ENCODE measurements at places on chromosomes 3 and 15. TPM values are rescaled to one million over a fixed set of nuclear protein-coding genes. Genes with fewer than 3 reads are reported as not detected.

DNA sequence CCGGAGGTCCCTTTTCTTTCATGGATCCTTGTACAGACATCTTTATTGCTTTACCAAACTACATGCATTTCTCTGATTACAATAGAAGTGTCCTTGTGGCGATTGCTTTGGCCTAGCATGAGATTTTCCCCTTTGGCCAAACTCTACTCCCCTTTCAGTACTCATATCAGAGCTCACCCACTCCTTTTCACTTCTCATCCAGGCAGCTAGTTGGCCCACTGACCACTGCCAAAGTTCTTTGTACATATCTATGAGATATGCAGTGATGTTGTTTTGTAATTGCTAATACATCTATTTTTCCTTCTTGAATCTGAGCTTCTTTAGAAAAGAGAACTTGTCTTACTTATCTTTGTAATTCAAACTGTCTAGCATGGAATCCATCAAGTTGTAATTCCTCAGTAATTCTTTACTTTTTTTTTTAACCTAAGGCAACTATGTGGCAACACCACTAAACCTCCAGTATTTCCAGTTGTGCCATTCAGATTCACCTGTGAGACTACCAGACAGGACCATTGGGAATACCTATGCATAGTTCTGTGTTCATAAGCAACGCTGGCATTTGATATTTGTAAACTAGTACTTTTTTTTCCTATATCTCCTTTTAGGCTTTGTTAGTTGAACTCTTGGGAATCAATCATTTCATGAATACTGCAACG lies 39.2 kb downstream of the AADACL2 start:
- H3K4me3 ChIP-seq: no peak overlapping the region
- no peaks in the 10 kb centered on the region for H3K36me3 ChIP-seq
- H3K27ac ChIP-seq: peak overlapping the region; percentile 23
- H3K4me1 ChIP-seq: peaks cover 13% of the 10 kb centered on the region
- no peak for DNase-seq

- H3K27me3 ChIP-seq: no peaks in the 10 kb centered on the region
- no peak for DNase-seq
- no peaks in the 10 kb centered on the region for H3K36me3 ChIP-seq
- H3K27ac ChIP-seq: no peak overlapping the region
- H3K4me1 ChIP-seq: no peaks in the 10 kb centered on the region
- H3K4me3 ChIP-seq: no peak overlapping the region
Measured at GRCh38 chr3:2599471-2599870, 500.8 kb downstream of the CNTN4 start.

GRCh38 chr15:67569668-67570067 lies 27.2 kb downstream of the MAP2K5 start:
- H3K27me3 ChIP-seq: no peaks in the 10 kb centered on the region
- no peaks in the 10 kb centered on the region for H3K36me3 ChIP-seq
- H3K27ac ChIP-seq: no peak overlapping the region
- no peak for DNase-seq
- H3K4me1 ChIP-seq: no peaks in the 10 kb centered on the region

CX3CR1 gene
- total RNA-seq: 0.68 TPM

DNA sequence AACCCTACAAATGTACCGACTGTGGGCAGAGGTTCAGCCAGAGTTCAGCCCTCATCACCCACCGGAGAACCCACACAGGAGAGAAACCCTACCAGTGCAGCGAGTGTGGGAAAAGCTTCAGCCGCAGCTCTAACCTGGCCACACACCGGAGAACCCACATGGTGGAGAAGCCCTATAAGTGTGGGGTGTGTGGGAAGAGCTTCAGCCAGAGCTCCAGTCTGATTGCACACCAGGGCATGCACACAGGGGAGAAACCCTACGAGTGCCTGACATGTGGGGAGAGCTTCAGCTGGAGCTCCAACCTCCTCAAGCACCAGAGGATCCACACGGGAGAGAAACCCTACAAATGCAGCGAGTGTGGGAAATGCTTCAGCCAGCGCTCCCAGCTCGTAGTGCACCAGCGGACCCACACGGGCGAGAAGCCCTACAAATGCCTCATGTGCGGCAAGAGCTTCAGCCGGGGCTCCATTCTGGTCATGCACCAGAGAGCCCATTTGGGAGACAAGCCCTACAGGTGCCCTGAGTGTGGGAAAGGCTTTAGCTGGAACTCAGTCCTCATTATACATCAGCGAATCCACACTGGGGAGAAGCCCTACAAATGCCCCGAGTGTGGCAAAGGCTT lies 20.7 kb downstream of the ZSCAN2 start:
- H3K27ac ChIP-seq: no peak overlapping the region
- H3K4me3 ChIP-seq: no peak overlapping the region
- H3K27me3 ChIP-seq: no peaks in the 10 kb centered on the region
- no peaks in the 10 kb centered on the region for H3K4me1 ChIP-seq
- no peak for DNase-seq

NPAP1 gene
- 0.41 TPM for total RNA-seq

- no peaks in the 10 kb centered on the region for H3K27me3 ChIP-seq
- no peak overlapping the region for H3K27ac ChIP-seq
- H3K4me1 ChIP-seq: no peaks in the 10 kb centered on the region
- no peak for DNase-seq
Measured at GRCh38 chr15:62125773-62126172, 39.3 kb downstream of the C2CD4B start.

GRCh38 chr3:108241146-108241545 lies 18.9 kb upstream of the IFT57 start:
- H3K27me3 ChIP-seq: no peaks in the 10 kb centered on the region
- DNase-seq: no peak
- H3K4me3 ChIP-seq: no peak overlapping the region
- H3K36me3 ChIP-seq: no peaks in the 10 kb centered on the region

- H3K4me3 ChIP-seq: no peak overlapping the region
- no peak for DNase-seq
- H3K27ac ChIP-seq: no peak overlapping the region
- H3K4me1 ChIP-seq: no peaks in the 10 kb centered on the region
- no peaks in the 10 kb centered on the region for H3K36me3 ChIP-seq
Measured at GRCh38 chr3:45272032-45272810, 46.1 kb upstream of the TMEM158 start.

- H3K4me3 ChIP-seq: no peak overlapping the region
- no peaks in the 10 kb centered on the region for H3K4me1 ChIP-seq
- H3K27me3 ChIP-seq: no peaks in the 10 kb centered on the region
- H3K27ac ChIP-seq: no peak overlapping the region
- DNase-seq: no peak
Measured at GRCh38 chr3:78871048-78871447, 896.8 kb downstream of the ROBO1 start.

DNA sequence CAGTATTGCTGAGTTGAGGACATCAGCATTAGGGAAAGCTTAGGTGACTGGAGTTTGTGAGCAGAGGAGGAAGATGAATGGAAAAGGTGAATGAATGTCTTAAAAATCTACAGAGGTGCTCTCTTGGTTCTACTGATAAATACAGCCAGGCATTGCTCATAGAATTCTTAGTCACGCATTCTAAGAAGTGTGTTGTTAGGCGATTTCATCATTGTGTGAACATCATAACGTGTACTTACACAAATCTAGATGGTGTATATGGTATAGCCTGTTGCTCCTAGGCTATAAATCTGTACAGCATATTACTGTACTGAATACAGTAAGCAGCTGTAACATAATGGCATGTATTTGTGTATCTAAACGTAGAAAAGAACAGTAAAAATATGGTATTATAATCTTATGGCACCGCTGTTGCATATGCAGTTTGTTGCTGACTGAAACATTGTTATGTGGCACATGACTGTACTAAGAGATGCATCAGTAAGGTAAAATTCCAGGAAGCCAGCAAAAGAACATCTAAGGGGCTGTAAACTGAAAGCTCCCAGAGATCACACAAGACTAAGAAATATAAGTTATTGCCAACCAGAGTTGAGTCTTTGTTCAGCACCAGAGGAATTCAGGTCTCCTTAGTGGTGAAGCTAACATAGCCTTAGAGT lies 42.9 kb upstream of the ASB14 start:
- H3K27ac ChIP-seq: no peak overlapping the region
- DNase-seq: no peak
- H3K36me3 ChIP-seq: no peaks in the 10 kb centered on the region
- H3K27me3 ChIP-seq: no peaks in the 10 kb centered on the region

DNA sequence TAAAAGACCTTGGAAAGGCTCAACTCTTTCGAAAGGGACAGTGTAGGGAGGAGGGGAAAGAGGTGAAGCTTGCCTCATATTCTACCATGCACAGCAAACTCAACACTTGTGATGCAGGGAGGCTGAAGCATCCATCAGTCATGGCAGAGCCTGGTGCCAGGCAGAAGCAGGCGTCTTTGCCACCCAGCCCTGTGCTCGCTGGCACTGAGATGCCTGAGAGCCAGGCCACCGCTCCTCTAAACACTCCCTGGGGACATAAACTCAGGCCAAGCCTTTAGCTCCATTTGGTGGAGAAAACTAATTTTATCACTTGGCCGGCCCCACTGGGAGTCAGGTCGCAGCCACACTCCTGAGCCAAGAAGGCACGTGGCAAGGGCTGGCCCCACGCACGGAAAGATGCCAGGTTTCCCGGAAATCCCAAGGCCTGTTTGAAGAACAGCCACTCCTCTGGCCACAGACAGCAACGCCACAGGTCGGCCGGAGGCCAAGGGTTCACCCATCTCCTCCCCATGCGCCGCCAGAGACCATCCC lies 30.7 kb downstream of the XXYLT1 start:
- peaks cover 45% of the 10 kb centered on the region for H3K4me1 ChIP-seq
- H3K4me3 ChIP-seq: no peak overlapping the region
- H3K36me3 ChIP-seq: no peaks in the 10 kb centered on the region
- peak overlapping the region; percentile 94 for H3K27ac ChIP-seq

- DNase-seq: no peak
- H3K36me3 ChIP-seq: no peaks in the 10 kb centered on the region
- peaks cover 15% of the 10 kb centered on the region for H3K4me1 ChIP-seq
- H3K4me3 ChIP-seq: no peak overlapping the region
- H3K27ac ChIP-seq: peak overlapping the region; percentile 67
Measured at GRCh38 chr3:72889310-72890165, 1.7 kb downstream of the GXYLT2 start.

GRCh38 chr3:126982126-126982470 lies 817 bp upstream of the PLXNA1 start:
- H3K27ac ChIP-seq: peak overlapping the region; percentile 73
- DNase-seq: no peak
- peak overlapping the region; percentile 56 for H3K4me3 ChIP-seq
- peaks cover 30% of the 10 kb centered on the region for H3K4me1 ChIP-seq
- H3K36me3 ChIP-seq: no peaks in the 10 kb centered on the region

- H3K36me3 ChIP-seq: no peaks in the 10 kb centered on the region
- no peak for DNase-seq
- H3K27ac ChIP-seq: no peak overlapping the region
- H3K4me3 ChIP-seq: no peak overlapping the region
- no peaks in the 10 kb centered on the region for H3K4me1 ChIP-seq
- no peaks in the 10 kb centered on the region for H3K27me3 ChIP-seq
Measured at GRCh38 chr3:124650798-124651197, 79.5 kb upstream of the UMPS start.

PCSK6 gene
- total RNA-seq: 6.4 TPM

GRCh38 chr15:100516643-100517512 lies 11.9 kb downstream of the CERS3 start:
- H3K27ac ChIP-seq: no peak overlapping the region
- H3K27me3 ChIP-seq: no peaks in the 10 kb centered on the region
- DNase-seq: peak; percentile 81
- no peak overlapping the region for H3K4me3 ChIP-seq
- peaks cover 8% of the 10 kb centered on the region for H3K4me1 ChIP-seq
- no peaks in the 10 kb centered on the region for H3K36me3 ChIP-seq

DNA sequence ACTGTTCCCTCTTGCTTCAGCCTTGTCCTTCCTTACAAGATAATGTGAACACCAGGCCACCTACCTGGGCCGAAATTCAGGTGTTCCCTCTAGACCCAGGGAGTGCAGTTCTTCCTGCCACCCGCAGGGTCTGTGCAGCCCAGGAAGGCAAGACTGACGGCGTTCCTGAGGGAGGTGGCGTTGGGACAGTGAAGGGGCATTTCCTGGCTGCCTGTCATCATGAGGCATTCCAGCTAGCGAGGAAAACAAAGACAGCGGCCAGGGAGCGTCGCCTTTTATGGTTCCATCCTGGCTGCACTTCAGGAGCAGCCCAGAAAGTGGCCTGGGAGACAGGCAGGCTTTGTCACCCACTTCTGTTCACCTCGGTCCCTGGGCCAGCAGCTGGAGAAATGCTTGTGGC lies 84.8 kb upstream of the WNT5A start:
- H3K4me1 ChIP-seq: peaks cover 36% of the 10 kb centered on the region
- H3K27me3 ChIP-seq: no peaks in the 10 kb centered on the region
- no peaks in the 10 kb centered on the region for H3K36me3 ChIP-seq
- peak; percentile 75 for DNase-seq

ANKRD34C gene
- total RNA-seq: not detected

GRCh38 chr15:83285979-83286553 lies 1.6 kb upstream of the BNC1 start:
- no peak for DNase-seq
- no peak overlapping the region for H3K4me3 ChIP-seq
- H3K27ac ChIP-seq: no peak overlapping the region
- H3K4me1 ChIP-seq: peaks cover 16% of the 10 kb centered on the region
- H3K36me3 ChIP-seq: no peaks in the 10 kb centered on the region
- peaks cover 42% of the 10 kb centered on the region for H3K27me3 ChIP-seq

SOX2 gene
- 7.7 TPM for total RNA-seq

LZTFL1 gene
- total RNA-seq: 17.5 TPM

GRCh38 chr15:67818464-67818863 lies 6.8 kb upstream of the SKOR1 start:
- peaks cover 60% of the 10 kb centered on the region for H3K27me3 ChIP-seq
- no peak overlapping the region for H3K27ac ChIP-seq
- peaks cover 21% of the 10 kb centered on the region for H3K4me1 ChIP-seq
- DNase-seq: peak; percentile 33

DNA sequence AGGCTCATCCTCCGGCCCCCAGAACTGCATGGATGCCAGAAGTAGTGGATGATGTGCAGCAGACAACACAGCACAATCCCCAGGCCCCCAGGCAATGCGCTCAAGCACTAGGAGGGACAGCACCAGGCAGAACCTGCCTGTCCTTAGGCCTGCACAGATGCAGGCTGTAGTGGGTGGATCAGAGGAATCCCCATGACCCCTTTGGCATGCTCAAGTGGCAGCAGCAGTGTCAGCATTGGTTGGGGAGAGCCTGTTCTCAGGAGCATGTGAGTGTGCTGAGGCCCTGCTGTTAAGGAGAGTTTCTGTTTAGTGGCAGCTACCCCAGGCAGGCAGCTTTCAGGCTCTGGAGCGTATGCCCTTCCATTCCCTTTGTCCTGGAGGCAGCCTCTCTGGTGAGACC lies 25.1 kb upstream of the CD200R1L start:
- DNase-seq: no peak
- no peaks in the 10 kb centered on the region for H3K36me3 ChIP-seq
- H3K4me1 ChIP-seq: no peaks in the 10 kb centered on the region
- H3K27ac ChIP-seq: no peak overlapping the region
- H3K4me3 ChIP-seq: no peak overlapping the region

DNA sequence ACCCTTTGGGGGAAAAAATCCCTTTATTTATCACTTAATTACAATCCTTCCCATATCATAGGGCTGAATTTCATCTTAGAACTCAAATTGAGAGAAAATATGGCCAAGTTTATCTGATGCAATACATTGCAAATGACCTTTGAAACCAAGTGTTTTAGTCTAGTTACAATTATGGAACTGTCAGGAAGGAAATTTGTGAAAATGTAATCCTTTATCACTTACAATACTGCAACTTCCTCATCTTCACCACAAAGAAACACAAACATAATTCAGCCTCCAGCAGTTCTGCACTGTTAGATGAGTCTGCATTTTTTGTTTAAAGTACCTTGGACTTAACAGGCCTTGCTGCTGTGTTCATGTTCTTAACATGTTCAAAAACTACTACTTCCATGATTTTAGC lies 4.6 kb downstream of the CCPG1 start:
- H3K36me3 ChIP-seq: no peaks in the 10 kb centered on the region
- no peak for DNase-seq
- no peak overlapping the region for H3K4me3 ChIP-seq
- peaks cover 36% of the 10 kb centered on the region for H3K4me1 ChIP-seq
- H3K27me3 ChIP-seq: no peaks in the 10 kb centered on the region
- H3K27ac ChIP-seq: peak overlapping the region; percentile 39

WNT5A gene
- 11.9 TPM for total RNA-seq
